Activated effector memory CD4-positive, alpha-beta T cell treated with Interleukin-2 at 50 U/mL for 16 hours (primary cell): ENCODE measurements at places on chromosomes 6 and 20.
A peak's percentile ranks its signal among the peaks of the same experiment; 100 is the strongest.

DNA sequence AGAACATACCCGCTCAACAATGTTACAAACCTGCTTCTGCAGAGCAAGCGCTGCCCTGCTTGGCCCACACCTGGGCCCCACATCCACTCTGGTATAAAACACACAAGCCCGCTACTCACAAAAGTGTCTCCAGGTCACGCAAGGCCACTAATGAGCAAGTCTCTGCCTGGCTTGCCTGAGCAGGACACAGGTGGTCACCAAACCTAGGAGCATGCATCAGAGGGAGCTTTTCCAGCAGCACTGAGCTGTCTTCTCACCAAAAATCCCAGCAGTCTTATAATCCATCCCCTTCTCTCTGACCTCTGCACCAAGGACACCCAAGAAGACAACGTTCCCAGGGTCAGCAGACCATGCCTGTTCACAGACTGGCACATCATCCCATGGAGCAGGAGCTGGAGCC, 100.8 kb downstream of the DLL1 start:
- DNase-seq: no peak

DNA sequence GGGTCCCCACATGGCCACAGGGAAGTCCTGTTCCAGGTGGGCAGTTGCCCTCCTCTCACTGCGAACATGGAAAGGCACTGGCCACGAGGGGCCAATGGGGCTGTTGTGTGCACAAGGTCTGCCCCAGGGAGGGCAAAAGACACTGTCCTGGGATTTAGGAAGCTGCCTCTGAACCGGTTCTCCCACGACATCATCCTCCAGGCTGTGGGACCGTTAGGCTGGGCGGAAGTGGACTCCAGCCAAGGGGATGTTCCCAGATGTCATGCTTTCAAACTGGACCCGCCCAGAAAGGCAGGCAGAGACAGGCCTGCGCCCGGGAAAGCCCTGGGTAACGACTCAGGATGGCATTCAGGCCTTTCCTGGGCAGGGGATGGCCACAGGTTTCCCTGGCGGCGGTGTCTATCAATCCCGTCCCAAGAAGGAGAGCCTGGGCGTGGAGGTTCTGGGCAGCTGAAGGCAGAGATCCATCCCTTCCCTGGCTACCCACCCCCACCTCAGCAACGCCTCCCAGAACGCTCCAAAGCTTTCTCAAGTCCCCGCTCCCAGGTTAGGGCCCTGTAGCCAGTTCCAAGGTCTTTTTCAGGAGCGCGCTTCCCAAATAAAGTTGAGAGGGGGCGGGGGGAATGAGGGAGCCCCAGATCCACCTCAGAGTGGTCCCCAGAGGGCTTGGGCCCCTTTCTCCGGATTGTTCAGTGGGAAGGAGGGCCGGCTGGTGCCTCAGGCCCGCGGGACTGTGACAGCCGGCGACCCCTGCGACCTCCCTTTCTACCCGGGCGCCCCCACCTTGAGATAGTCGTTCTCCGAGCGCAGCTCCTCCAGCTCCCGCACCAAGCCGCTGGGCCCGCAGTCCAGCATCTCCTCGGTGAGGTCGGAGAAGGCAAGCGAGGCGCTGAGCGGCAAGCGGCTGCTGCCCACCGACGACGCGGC, 13.8 kb upstream of the TLDC2 start:
- DNase-seq: no peak

- DNase-seq: no peak
Observed at GRCh38 chr6:95357380-95358020, 219.8 kb upstream of the MANEA start.

DNA sequence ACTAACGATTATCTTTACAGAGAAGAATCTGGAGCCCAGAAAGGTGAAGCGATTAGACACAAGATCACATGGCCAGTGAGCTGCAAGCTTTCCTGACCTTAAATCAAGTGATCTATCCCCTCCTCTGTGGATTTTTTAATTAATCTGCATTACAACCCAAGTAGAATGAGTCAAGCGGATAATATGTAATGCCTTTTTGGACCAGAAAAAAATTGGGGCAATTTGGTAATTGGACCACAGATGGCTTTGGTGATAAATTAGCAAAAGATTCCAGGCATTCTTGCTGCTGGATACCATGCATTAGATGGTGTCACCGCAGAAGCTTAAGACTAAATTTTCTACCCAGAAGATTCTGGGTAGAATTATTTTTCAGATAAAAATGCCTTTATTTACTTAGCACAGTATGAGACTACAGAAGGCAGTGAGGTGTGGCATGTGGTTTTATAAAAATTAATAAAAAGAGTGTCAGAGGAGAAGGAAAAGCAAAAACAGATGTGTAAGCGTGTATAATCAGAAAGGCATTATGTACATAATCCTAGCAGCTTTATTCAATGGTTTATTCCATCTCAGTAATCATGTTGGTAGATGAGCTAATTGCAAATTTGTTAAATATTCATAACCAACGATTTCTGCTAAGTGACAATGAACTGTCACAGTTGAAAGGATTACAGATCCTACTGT, 53.9 kb upstream of the PCSK2 start:
- DNase-seq: no peak

DNA sequence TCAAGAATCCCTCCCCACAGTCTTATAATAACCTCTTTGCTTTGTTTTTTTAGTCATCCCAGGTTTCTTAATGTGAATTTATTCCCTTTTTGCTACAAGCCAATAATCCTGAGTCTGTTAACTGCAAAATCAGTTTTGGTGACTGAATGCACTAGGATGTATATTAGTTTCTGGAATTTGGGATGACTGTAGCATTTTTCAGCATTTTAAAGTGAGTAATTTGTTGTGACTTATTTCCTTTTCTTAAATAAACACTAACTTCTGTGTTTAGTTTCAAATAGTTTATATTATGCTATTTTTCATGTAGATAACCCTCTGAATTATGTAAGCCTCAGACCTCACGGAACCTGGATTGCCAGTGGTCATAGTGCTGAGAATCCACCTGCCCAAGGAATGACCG, 5.5 kb downstream of the CST1 start:
- no peak for DNase-seq

- no peak for DNase-seq
Observed at GRCh38 chr6:160121981-160122380, 366 bp downstream of the SLC22A1 start.

DNA sequence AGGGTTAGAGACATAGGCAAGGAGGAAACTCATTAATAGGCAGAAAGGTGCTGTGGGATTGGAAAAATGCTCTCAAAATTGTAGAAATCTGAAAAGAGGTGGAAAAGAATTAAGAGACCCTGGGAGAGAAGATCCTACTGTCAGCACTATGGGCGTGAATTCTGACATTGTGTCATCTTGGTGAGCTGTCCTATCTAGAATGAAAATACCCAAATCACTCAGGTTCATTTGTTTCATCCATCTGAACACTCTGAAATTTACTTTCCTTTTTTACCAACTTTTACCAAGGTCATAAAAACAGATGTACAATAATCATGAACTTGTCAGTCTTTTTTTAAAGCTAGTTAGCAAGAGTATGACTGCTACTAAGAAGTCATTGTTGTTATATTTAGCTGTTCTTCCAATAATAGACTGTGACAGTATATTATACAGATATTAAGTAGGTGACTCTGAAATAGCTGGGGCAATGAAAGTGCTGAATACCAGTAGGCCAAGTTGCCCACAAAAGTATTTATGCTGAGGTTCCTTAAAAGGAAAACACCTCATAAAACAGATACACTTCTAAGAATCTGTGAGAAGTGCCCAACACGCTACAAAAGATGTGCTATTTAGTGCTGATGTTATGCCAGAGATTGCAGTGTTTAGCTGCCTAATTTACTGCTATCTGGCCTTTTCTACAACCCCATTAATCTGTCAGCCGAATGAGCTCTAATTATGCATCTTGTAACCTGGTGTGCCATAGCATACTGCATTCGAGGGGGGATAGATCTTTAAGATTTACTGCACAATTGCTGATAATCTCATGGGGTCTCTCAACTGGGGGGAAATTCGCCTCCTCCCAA, 217.5 kb upstream of the SUPT3H start:
- no peak for DNase-seq

DNA sequence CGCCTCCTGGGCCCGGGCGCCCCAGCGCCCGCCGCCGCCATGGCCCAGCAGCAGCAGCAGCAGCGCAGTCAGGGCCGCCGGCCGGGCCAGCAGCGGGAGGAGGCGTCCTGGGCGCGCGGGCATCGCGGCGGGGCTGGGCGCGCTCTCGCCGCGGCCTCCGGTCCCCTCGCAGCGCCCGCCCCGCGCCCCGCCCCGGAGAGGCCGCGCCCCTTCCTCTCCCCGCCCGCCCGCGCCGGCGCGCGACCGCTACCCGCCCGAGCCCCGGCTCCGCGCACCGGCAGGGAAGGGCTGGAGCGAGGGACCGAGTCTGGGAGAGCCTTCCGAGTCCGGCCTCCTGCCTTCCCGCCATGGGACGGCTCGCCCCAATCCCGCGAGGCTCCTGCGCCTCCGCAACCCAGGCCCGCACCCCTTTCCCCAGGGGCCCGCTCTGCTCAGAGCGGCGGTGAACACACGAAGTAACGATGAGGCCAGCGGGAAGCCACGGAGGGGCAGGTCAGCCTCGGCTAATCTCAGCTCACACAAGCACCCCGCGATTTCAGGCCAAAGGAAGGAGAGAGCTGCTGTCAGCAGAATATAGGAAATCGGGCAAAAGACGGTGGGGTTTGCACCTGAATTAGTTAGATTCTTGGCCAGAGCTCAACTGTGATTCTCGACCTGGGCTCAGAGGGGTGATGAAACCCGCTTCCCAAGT, at the start of gene TXNDC5:
Gene TXNDC5 (minus strand): TSS at position 135 of the 691 bp plus-strand sequence. CDS start 12 bp downstream, at position 123.
- peak; percentile 59 for DNase-seq

GRCh38 chr20:4160761-4161305, 145.5 kb upstream of the RNF24 start:
- DNase-seq: no peak

- DNase-seq: no peak
Observed at GRCh38 chr6:117025310-117025709, 148.3 kb downstream of the RFX6 start.

GRCh38 chr6:146097586-146097985, 68.7 kb downstream of the GRM1 start:
- DNase-seq: no peak

DNA sequence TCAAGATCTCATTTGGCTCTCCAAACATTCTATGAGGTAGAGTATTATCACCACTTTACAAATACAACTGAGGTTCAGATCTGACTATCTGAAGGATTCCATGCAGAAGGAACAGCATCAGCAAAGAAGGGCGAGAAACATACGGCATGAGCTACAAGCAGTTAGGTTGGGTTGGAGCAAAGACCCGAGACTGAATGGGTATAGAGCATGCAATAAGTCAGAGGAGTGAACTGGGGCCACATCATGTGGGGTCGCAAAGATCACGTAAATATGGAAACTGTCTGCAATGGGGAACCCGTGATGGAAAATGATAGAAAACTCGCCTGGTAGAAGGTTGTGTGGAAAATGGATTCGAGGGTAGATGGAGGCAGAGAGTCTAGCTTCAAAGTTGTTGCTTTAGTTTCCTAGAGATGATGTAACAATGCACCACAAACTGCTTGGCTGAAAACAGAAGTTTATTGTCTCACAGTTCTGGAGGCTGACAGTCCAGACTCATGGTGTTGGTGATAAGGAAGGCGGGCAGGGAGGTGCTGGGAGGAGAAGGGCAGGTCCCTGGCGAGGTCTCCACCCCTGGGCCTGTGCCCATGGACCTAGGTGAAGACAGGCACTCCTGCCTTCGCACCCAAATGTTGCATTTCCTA, 44.3 kb upstream of the BCLAF1 start:
- DNase-seq: no peak

DNA sequence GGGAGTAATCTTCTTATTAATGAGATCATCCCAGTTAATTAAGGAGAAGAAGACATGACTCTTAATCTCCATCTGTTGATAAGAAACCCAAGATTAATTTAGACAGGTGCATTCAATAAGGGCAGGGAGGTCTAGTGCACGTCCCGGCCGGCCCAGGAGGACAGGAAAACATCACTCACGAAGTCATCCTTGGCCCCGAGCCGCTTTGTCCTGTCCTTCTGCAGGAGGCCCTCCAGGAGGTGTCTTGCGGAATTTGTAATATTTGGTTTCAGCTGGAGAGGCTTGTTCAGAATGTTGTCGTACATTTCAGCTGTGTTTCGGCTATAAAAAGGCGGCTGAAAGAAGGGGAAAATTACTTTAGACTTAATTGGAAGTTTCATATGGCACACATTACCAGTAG, 118.4 kb upstream of the SLC2A12 start:
- DNase-seq: no peak

DNA sequence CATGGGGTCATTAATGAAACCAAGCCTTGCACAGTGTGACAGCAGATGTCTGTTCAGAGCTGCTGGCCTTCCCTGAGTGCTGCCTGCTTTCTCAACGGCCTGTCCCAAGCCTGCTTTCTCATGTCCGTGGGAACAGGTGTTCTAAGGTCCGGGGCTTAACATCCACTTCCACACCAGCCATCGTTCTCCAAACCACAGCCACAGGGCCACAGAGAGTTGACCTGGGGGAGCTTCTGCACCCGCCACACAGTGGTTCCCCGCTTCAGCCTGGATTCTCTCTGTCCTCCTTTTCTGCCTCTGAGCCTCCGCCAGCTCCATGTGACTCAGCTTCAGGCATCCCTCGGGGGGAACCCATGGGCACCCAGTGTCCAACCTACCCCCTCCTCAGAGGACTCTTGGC, 26.9 kb upstream of the PPP1R3G start:
- no peak for DNase-seq

DNA sequence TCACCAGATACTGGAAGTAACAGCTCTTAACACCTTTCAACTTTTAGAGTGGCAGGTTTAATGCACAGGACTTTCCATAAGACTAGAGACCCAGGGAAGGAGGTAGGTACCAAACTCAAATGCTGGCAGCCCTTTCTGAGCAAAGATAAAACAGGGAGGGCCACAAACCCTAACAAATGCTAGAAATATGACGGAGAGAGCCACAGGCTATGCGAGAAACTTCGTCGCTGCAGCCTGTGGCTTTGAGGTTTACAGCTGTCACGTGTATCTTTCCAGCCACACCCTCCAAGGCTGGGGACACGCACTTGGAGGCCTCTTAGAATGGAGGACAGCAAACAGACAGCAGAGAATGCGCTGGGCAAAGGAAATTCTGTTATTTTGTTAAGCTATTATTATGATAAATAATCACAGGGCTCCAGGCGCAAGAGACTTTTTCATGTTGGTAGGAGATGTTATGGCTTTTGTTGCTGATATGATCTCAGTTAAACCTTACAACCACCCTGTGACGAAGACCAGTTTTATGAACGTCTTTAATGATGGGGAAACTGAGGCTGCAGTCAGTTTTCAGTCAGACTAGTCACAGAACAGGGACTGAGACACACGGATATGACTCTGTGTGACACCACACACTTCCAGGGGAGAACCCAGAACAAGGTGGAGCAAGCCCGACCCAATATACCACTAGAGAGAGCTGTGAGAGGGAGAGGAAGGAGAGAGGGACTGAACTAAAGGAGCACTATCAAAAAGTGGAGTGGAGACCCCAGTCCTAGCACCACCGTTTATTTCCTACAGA, 2.0 kb downstream of the TRAM2 start:
- peak; percentile 48 for DNase-seq

DNA sequence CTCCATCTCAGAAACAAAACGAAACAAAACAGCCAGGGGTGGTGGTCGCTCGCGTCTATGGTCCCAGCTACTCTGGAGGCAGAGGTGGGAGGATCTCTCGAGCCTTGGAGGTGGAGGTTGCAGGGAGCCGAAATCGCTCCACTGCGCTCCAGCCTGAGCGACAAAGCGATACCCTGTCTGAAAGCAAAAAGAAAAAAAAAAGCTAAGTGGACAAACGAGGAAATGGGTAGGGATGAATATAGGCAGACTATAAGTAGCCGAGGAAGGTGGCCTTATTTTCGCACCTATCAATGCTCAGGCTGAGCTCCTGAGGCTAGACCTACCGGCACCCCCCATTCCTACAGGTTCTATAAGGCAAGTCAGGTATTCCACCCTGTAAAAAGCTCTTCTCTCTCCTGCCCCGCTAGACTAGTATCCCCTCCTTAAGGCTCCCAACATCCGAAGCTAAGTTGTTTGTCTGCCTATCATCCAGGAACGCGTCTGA, 650 bp upstream of the CASP8AP2 start:
- peak; percentile 9 for DNase-seq
